ENCODE measurements at places on chromosomes 7 and 10.

DNA sequence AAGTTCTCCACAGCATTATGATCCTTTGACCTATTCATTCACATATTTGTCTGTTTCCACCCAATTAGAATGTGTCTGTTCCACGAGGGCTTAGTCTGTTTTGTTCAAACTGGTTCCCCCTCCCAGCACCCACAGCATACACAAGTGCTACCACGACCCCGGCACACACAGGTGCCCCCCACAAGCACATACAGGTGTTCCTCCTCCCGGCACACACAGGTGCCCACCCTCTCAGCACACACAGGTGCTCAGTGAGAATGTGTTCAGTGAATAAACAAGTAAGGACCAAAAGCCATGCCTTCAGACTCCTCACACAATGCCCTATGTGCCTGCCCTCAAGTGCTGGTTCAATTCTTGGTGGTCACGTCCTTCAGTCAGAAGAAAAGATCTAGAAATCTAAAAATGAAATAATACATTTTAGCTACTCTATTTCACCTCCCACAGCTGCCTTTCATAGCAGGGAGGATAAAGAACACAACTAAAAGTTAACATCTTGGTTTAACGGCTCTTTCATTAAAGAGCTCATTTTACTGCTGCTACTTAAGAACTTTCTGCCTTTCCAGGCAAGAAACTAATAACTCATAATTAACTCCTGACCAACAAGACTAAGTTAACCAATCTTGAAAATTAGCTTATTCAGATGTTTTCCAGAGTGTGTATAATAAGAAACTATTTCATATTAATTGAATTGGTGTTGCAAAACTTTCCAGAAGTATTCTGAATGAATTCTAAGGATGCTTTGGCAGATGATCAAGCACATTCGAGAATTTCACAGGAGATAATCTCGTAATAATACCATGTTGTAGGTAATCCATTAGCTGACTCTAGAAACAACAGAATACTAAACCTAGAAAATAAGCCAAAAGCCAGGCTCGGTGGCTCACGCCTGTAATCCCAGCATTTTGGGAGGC lies 2.3 kb downstream of the DNMBP start:
- DNase-seq, result no peak

- no peak for DNase-seq
Measured at GRCh38 chr10:12679636-12680035, 321.9 kb downstream of the CCDC3 start.

GRCh38 chr10:127151541-127151940 lies 44.9 kb downstream of the INSYN2A start:
- no peak for DNase-seq

DNA sequence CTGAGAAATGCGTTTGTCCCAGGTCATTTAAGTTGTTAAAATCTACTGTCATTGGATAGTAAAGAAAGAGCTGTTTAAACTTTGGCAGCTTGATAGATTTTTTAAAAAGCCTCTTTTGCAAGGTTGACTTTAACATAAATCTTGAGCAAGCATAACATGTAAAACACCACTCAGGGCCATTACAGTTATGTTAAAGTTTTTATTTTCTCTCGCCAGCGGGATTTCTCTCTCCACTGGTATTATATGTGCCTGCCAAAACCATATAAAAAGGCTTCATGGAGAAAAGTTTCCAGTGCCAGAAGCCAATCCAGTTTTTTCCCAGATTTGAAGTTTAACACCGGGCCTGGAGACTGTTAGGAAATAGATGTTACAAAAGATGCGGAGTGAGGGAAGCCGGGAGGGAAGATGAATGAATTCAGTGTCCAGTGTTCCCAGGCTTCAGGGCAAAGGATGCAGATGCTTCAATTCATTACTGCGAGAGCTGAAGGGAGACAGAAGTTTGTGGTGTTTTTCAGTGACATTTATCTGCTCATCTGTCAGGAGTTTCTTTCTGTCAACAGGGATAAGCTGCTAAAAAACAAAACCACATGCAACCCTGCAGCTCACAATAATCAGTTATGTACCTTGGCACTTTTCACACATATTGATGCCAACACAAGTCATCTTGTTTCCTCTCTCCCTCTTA lies 155.5 kb downstream of the SPAG6 start:
- no peak for DNase-seq

DNA sequence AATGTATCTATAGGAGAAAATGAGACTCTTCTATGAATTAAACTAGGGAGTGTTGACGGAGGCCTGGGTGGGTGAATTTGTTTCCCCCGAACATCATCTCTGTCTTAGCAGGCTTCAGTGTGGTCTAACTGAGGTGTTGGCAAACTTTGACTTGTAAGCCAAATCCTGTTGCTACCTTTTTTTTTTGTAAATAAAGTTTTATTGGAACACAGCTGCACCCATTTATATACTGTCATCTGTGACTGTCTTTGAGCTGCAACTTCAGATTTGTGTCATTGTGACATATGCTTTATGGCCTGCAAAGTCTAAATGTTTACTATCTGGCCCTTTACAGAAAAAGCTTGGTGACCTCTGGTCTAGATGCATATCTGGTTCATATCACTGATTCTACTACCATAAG lies 455.9 kb downstream of the LRMDA start:
- DNase-seq, result no peak

- no peak for DNase-seq
Measured at GRCh38 chr7:155660758-155661093, 16.3 kb downstream of the RBM33 start.

Data from retina (tissue), 1 donor.